Activated T-helper 1 cell treated with anti-CD3 and anti-CD28 coated beads, Interleukin-12 subunit alpha, Interleukin-12 subunit beta, Interleukin-2, Interleukin-4 antibody, amounts not matched to agents 30 ng/mL and 10 ng/mL and 1 ng/mL, durations not matched to agents 14 hours and 24 hours and 36 hours (primary cell): ENCODE measurements at places on chromosomes 7 and 10. TPM values are rescaled to one million over a fixed set of nuclear protein-coding genes. Genes with fewer than 3 reads are reported as not detected.

LOXL4 gene
- total RNA-seq, result not detected in 2 replicates

TUBAL3 gene
- total RNA-seq, result not detected in 2 replicates

IQUB gene
- 0.44 TPM in 1 of 2 replicates, not detected in the other for total RNA-seq

OPN1SW gene
- total RNA-seq, result not detected in 2 replicates

ZNF12 gene
- 19.7 and 20.9 TPM in 2 replicates for total RNA-seq

MDFIC gene
- 114 and 136 TPM in 2 replicates for total RNA-seq

NPSR1 gene
- not detected in 2 replicates for total RNA-seq

AKR1B15 gene
- not detected in 2 replicates for total RNA-seq

STEAP1 gene
- 1.9 and 3.3 TPM in 2 replicates for total RNA-seq

CPN1 gene
- not detected in 2 replicates for total RNA-seq

CCZ1 gene
- 101 and 111 TPM in 2 replicates for total RNA-seq

PRKG1 gene
- not detected in 2 replicates for total RNA-seq

CCL26 gene
- total RNA-seq, result not detected in 2 replicates

LRRTM3 gene
- not detected in 2 replicates for total RNA-seq

HABP2 gene
- not detected in 2 replicates for total RNA-seq

NRP1 gene
- total RNA-seq, result 1.2 and 1.7 TPM in 2 replicates

RPEL1 gene
- total RNA-seq, result not detected in 2 replicates

ALOX5 gene
- total RNA-seq, result 2.9 and 3.1 TPM in 2 replicates

NUTM2E gene
- 0.29 TPM in 1 of 2 replicates, not detected in the other for total RNA-seq

CNTNAP2 gene
- total RNA-seq, result not detected in 2 replicates

RFC2 gene
- 87.3 and 89.1 TPM in 2 replicates for total RNA-seq

TMEM178B gene
- total RNA-seq, result 2.5 and 3.7 TPM in 2 replicates

SLC26A4 gene
- 7.2 and 7.9 TPM in 2 replicates for total RNA-seq

OR9A2 gene
- not detected in 2 replicates for total RNA-seq

CDC14C gene
- total RNA-seq, result not detected in 2 replicates
